NCI-H1105 (cell line): ENCODE measurements at places on chromosomes 7 and 10.

GRCh38 chr10:130301021-130301892, 165.1 kb downstream of the GLRX3 start:
- DNase-seq, result no peak

DNA sequence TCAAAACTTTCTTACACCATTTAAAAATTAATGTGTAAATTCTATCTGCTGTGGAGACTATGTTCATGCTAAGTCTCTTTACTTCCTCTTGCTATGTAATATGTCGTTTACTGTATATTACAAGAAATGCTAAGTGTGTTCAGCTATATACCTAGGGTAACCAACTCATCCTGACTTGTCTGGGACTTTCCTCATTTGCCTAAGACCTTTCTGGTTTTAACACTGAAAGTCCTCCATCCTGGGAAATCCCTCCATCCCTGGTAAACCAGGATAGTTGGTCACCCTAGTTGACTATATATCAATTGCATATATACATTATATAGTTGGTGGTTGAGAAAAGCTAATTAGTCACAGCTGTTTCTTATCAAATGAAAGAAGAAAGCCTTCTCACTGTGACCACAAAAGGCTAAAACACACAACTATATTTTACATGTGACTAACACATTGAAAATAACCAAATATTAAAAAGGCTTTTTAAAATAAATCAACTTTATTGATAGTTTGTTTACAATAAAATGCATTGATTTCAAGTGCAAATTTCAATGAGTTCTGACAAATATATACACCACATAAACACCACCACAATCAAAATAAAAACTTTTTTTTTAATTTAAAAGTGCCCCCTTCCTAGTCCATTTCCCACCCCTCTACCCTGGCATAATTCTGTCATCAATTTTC, 167.7 kb upstream of the INHBA start:
- no peak for DNase-seq

DNA sequence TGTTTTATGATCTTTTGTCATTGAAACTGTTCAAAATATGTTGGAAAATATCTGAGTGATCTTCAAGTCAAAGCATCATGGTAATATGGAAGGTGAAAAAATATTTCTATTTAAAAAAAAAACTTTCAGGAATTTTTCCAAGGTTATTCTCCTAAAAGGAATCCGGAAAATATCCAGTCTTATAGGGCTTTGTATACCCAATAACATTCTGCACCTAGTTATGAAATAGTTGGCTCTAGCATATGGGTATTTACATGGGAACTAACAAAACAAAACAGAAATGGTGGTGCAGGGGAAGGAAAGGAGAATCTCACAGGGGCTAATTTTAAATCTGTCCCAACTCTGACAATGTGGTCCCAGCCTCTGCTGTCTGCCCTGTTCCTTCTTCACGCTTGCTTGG, 167.1 kb upstream of the RHEB start:
- no peak for DNase-seq

GRCh38 chr7:46839651-46840050, 742.3 kb downstream of the TNS3 start:
- DNase-seq, result no peak

DNA sequence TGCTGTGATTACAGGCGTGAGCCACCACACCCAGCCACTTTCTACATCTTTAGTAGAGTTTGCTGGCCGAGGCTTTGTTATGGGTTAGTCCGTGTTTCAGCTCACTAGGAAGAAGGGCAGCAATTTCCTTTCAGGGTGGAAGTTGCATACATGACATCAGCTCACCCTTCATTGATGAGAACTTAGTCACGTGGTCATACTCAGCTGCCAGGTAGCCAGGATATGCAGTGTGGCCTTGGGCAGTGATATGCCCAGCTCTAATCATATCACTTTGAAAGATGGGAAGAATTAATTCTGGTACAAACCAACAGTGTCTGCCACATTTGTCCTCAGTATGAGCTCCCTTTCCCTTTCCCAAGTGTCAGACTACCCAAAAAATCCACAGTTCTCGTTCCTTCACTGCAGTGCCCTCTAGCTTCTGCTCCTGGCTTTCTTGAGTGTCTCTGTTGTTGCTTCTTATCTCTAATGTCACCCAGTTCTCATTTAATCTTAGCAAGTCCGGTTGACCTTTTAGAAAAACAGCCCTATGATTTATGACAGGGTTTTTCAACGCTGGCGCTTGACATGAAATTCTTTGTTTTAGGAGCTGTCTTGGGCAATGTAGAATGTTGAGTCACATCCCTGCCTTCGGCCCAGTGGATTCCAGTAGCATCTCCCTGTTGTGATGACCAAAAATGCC, 108.7 kb upstream of the ITGB1 start:
- no peak for DNase-seq

GRCh38 chr7:14457568-14458453, 444.7 kb downstream of the DGKB start:
- DNase-seq, result peak; percentile 77

DNA sequence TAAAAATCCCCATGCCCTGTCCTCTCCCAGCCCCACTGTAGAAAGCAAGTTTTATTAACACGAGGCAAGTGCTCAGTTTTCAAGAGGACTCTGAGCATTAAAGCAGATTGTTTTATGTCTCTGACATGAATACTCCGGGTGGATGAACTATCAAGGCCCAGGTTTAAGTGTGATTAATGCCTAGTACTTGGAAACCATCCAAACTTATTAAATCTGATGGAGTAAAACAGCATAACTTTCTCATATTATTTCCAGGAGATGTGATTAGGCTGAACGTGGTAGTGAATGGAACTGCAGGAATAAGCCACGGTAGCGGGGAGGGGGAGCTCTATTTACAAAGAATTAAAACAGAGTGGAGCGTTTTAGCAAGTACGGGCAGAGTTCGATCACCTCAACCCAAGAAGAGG, 144.2 kb upstream of the RNF32 start:
- peak; percentile 94 for DNase-seq

- no peak for DNase-seq
Measured at GRCh38 chr10:132448248-132448731, 51.3 kb downstream of the PWWP2B start.

DNA sequence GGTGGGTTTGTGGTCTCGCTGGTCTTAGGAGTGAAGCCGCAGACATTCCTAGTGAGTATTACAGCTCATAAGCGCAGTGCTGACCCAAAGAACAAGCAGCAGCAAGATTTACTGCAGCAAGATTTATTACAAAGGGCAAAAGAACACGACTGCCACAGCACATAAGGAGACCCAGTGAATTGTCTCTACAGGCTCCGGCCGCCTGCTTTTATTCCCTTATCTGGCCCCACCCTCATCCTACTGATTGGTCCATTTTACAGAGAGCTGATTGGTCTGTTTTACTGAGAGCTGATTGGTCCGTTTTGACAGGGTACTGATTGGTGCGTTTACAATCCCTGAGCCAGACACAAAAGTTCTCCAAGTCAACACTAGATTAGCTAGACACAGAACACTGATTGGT, 82.1 kb downstream of the VIPR2 start:
- DNase-seq, result no peak

DNA sequence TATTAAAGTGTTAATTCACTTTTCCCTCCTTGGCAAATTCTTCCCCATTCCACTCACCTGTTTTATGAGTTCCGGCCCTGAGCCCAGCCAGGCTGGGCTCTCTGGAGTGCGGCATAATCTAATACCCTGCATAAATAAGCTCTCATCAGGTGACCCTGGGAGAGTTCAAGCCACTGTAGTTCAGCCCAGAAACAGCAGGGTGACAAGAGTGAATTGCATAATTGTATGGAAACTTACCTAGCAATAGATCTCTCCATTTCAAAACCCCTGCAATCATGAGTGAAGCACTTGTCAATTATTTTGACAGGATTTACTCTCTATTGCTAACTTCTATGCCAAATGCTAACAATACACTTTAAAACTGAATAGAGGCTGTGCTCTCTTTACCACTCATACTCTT, 94.7 kb downstream of the OSBPL3 start:
- DNase-seq, result no peak

GRCh38 chr10:31657434-31657872, 271.2 kb downstream of the ARHGAP12 start:
- no peak for DNase-seq

DNA sequence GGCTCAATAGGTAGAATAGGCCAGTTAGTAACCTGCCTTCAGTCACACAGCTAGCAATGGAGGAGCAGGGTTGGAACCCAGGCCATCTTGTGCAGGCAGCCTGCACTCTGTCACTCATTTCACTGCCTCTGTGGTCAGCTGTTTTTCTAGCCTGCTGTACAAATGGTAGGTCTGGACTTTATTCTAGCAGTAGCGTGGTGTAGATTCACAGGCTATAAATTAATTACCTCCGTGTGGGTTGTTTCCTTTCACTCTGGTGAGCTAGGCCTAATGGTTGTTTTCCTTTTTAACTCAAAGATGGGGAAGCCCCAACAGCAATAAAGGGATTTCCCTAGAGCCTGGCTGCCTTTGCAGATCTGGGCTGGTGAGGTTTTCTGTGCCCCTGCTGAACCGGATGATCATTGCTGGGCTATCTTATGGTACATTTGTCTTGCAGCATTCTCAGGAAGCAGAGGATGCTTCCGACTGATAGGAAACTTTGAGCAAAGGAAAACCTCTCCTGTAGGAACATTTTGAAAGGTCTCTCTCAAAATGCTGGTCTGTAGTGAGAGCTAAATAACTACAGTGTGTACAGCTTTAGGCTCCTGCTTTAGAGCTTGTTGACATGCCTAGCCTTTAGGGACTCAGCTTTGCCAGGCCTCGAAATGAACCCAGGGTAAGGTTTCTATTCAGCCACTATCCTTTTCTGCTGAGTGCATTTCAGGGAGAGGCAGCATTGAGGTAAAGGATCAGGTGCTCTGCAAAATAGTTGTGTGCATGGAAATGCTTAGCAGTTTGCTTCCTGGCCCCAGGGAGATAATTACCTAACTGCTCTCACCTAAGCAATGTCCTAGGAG, 157.4 kb downstream of the ST7 start:
- DNase-seq, result no peak

GRCh38 chr7:109282726-109283125, 713.1 kb downstream of the DNAJB9 start:
- DNase-seq, result no peak

DNA sequence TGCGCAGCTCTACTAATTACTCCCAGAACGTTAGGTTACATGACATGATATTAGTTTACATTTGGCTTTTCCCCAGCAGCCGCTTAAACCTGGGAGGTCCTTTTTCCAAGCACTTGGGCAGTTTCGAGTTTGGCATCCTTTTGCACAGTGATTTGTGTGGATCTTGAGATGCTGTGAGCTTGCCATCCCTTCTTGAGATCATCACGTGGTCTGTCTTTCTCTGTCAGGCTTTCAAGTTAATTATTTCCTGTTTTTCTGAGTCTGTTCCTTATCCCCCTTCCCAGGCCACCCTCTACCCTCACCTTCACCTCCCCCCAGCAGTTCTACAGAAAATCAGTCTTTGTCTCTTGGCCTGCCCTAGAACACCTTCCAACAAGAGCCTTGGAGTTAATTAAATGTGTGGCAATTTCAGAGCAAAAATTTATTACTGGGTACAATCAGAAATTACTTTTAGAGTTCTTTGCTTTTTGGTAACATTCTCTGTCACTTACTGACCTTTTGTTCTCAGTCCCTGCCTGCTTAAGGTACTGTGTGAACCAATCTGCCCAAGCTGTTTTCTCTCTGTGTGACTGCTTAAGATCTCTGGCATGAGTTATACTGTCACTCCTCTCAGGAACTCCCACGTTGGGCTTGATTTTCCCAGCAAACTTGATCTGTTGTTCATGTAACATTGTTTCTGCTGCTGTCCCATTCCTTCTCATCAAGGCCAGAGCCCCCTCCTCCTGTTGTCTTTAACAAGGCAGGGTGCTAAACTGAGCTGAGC, 3.1 kb upstream of the SLF2 start:
- DNase-seq, result no peak

DNA sequence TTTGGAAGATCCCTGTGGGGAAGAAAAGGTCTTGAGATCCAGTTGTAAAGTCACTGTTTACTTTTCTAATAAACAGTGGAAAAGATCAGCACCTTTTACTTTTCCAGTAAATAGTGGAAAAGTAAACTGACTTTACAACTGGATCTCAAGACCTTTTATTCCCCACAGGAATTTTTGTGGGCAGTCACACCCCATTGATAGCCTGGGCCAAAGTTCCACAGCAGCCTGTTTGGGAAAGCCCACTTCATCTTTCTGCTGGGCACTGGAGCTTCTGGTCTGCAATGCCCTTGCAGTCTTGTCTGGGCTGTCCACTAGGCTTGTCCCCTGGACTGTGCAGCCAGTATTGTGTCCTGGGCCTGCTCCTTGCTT, 50.2 kb downstream of the ADCY1 start:
- DNase-seq, result no peak

GRCh38 chr7:79782256-79782655, 328.8 kb upstream of the MAGI2 start:
- no peak for DNase-seq

GRCh38 chr10:131683941-131684340, 216.9 kb upstream of the PPP2R2D start:
- no peak for DNase-seq

DNA sequence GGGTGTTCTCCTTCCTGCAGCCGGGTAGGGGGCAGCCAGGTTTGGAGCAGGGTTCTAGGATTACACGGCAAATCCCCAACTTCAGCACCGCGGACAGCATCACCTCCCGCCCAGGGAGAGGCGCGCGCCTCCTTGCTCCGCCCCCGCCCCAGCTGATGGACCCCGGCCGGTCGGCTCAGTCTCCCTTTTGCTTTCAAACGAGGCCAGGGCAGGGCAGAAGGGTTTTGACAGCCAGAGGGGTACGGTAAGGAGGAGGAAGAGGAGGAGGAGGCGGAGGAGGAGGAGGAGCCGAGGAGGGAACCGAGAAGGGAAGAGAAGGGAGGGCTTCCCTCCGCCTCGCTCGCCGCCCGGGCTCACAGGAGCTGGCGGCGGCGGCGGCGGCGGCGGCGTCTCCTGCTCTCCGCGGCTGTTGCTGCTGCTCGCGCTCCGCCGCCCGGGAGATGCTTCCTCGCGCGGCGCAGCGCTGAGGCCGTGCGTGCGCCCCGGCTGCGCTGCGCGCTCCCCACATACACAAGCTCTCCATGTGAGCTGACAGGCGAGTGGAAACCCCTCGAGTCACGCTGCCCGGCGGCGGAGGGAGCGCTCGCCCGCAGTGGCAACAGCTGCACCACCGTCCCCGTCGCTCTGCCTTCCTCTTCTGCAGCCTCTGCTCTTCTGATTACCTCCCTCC, 615 bp upstream of the CNTNAP2 start:
- DNase-seq, result peak; percentile 59

DNA sequence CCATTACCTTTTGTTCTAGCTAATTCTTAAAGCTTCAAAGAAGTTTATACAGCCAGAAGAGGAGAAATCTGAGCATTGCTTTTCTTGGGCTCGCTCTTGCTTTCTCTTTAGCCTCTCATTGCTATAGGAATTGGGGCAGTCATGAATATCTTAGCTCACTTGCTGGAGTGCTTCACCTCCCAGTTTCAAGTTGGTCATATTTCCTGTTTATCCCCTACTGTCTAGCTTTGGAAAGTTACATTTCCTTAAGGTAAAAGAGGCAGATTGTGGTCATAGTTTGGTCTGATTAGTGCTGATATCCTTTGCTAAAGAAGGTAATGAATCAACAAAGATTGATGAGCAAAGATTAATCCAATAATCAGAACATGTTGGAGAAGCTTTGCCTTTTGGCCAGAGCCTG, 77.7 kb upstream of the GLI3 start:
- DNase-seq, result no peak

GRCh38 chr7:53383131-53383530, 347.7 kb downstream of the POM121L12 start:
- no peak for DNase-seq
